ENCODE measurements at places on chromosomes 2 and 18.
A peak's percentile ranks its signal among the peaks of the same experiment; 100 is the strongest.

DNA sequence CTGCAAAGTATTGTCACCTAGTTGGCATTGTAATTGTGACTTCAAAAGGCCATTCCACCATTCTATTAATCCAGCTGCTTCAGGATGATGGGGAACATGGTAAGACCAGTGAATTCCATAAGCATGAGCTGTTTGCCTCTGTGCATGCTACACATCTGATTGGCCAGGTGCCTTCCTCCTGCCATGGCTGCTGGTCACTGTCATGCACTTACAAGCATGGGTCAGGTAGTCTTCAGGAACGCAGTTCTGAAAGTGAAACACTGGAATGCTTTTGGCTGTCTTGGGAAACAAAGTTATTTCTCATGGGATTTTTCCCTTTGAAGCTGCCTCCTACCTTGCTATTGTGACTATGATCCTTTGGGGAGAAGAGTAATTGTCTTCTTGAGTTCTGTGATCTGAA is 267.6 kb downstream of the GBX2 start:
- DNase-seq = no peak

GRCh38 chr2:119546447-119546767 is 2.2 kb downstream of the CFAP221 start:
- no peak for DNase-seq

GRCh38 chr18:59633961-59634485 is 63.2 kb downstream of the CCBE1 start:
- DNase-seq = no peak

DNA sequence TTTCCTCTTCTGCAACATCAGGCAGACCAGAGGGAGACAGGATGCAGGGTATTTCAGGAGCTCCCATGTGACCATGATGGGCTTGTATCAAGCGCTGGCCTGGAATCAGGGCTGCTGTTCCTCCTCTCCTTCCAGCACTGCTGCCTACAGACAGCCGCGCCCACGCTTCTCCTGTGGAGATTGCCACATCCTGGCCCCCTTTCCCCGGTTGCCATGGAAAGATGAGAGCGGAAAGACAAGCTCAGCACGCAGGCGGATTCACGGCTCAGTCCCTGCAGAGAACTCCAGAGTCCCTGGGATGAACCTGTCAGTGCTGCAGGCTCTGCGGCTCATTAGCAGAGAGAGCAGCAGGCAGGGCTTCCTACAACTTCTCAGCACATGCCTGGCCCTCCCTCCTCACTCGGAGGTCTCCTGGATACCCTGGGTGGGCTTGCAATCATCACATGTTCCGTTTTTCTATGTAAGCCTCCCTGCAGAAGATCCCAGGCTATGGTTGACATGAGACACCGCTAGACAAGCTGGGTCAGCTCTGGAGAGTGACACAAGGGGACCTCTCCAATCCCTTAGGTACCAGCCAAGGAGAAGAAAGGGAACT is 497.8 kb upstream of the MYT1L start:
- DNase-seq = no peak

GRCh38 chr2:9329497-9329896 is 93.8 kb downstream of the ITGB1BP1 start:
- no peak for DNase-seq

DNA sequence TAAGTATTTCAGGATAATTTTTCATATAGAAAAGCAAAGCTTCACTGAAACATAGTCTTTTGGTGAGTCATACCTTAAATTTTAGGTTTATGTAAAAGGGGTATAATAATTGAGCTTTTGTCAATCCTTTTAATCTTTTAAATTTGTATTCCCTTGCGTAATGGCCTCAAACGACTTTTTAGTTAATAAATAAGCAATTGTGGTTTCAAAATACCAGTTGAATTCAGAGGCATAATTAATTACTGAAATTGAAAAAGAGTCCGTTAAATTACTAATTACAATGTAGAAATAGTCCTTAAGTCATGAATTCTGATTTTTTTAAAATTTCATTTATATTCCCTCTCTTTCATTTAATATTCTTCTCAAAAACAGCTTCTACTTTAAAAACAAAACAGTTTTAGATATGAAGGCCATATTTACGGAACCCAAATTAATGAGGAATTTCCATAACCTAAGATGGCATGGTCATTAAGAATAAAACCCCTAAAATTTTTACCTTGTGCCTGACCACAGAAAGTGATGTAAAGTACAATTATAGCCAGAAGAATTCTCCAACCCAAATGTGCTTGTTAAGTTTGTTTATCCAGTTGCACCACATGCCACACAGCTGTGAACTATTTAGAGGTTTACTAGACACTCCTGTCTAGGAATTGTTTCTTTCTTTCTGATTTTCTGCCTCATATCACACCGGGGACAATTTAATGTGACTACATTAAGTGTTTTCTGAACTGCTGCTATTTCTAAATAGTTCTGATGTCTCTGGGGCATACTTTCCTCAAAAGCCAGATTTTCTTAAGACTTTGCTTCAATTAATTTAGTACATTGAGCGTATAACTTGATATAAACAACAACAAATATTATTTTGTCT is 60.7 kb upstream of the ITGA4 start:
- no peak for DNase-seq

DNA sequence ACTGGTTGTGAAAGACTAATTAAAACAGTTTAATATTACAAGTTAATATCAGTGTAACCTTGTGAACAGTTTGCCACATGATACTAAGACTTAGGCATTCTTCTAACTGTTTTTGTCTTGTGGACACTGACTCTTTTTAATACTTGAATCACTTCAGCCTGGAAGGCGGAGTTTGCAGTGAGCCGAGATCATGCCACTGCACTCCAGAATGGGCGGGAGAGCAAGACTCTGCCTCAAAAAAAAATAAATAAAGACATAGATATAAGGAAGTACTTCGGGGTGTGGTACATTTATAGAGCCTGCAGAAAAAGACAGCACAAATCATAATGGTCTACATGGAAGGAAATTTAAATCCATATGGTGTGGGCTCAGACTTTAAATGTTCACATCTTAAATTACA is 300.4 kb upstream of the NETO1 start:
- DNase-seq = no peak

DNA sequence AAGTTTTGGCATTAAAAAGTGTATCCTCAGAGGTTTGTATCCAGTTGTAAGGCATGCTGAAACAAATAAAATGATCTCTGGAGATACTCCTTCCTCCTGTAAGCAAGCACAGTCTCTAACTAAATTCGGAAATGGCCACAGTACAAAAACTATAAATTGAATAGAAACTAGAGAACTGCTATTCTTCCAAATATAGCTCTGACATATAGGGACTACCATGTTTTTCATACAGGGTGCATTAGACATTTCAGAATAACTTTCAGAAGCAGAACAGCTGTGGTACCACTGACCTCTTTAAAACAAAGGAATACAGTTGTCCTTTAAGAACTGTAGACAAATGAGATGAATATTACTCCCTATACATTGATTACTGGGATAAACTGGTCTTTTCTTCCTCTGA is 568.5 kb downstream of the ARHGAP15 start:
- DNase-seq = no peak

DNA sequence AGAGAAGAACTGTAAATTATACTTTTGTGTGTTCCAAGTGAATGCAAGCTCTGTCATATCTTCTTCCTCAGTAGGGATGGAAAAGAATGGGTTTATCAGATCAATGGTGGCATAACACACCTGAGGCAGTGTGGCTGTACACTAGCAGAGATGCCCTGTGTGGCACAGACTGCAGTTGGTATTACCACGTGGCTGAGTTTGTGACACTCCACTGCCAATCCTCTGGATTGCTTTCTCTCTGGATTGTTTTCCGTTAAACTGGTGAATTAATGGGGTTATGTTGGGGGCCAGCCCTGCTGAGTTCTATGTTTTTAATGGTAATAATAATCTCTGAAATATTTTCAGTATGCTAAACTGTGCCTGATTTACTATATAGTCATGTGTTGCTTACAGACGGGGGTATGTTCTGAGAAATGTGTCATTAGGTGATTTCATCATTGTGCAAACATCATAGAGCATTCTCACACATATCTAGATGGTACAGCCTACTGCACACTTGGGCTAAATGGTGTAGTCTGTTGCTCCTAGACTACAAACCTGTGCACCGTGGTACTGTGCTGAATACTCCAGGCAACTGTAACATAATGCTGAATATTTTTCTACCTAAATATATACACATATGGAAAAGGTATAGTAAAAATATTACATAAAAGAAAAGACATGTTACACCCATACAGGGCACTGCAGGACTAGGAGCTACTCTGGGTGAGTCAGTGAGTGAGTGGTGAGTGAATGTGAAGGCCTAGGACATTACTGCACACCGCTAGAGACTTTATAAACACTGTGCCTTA is 84.7 kb upstream of the ST6GAL2 start:
- no peak for DNase-seq

- DNase-seq = no peak
Measured at GRCh38 chr2:111209045-111209514, 88.4 kb downstream of the BCL2L11 start.

DNA sequence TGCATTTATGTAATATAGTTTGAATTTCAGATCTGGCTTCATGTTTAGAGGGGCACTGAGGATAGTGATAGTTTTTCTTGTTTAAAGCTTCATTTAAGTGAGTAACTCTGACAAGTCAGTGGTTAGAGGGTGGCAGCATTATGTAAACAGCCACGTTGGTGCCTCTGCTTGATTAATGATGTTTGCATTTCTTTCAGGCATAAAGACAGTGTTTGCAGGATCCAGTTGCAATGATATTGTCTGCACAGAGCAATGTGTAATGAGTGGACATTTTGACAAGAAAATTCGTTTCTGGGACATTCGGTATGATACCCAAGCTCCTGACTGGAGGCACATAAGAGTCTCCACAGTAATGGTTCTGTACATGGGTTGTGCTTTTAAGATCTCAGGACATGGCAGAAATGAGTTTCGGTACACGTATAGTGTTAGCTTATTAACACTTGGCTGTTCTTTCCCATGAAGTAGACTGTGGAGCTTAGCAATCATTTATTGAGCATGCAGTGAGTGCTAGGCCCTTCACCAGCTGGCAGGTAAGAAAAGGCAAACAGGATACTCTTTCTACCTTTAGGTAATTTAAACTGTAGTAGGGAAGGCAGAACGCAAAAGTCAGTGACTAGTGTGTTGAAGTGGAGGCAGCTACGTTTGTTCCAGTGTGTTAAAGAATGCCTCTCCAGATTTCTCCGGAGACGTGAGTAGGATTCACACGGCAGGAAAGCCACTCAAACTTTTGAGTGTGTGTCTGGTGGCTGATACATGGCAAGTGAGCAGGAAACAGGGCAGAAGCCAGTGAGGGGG is 17.4 kb upstream of the SAG start:
- DNase-seq = no peak

DNA sequence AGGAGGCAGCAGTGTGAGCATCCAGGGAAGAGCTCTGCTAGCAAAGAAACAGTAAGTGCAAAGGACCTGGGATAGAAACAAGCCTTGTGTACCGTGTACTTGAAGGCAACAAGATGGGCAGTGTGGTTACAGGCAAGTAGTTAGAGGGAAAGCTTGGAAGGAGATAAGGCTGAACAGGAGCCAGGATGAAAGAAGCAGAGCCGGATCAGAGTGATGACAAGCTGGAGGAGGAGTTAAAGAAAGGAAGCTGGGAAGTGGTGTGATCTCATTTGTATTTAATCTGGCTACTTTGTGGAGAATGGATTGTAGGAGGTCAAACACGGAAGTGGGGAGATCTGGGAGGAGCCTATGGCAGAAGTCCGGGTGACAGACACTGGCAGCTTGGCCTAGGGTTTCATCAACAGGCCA is 44.7 kb upstream of the VPS54 start:
- DNase-seq = no peak

- no peak for DNase-seq
Measured at GRCh38 chr2:18426174-18426573, 134.3 kb downstream of the RDH14 start.

GRCh38 chr2:238003234-238004031 is 36.6 kb downstream of the UBE2F start:
- DNase-seq = no peak

GRCh38 chr18:68478246-68478645 is 236.7 kb downstream of the TMX3 start:
- no peak for DNase-seq

DNA sequence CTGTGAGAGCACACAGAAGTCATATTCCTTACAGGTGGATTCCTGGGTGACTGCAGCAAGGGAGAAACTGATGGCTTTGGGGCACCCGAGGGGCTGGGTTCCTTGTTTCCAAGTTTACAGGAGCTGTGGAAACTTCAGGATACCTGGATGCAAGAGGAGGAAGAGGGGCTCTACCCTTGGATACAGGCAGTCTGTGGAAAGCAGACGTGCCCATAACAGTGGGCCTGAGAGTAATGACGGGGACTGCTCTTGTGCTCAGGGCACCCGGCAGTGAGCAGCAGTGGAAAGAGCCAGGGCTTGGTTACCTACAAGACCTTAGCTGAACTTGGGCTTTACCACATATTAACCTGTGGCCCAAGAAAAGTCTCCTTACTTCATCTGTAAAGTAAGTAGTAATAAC is 102.2 kb upstream of the TGFA start:
- no peak for DNase-seq

DNA sequence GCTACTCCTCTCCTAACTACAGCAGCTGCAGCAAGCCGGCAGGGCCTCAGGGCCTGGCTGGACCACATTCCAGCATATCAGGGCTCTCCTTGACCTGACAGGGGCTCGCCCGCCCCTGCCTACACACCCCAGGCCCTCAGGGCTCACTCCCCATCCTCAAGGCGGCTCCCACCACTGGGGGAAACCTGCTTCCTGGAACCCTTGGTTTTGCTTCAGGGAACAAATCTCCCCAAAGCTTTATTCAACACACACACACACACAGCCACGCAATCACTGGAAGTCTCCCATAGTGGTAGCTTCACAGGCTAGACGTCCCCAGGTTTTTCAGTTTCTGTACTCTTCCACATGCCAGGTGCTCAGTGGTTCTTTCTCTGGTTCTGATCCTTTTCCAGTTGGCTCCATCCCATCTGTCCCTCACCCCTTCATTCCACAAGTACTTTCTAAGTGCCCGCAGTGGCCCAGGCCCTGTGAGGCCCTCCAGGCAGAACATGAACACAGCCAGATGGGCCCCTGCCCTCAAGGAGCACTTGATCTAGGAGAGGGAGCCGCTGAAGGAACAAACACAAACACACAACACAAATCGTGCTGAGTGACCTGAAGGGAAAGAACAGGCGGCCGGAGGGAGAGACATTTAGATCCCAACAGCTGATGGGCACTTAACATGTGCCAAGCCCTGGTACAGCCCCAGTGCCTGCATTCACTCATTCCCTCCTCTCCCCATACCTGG is 51.1 kb downstream of the TNS1 start:
- DNase-seq = no peak

- DNase-seq = no peak
Measured at GRCh38 chr2:193303464-193303863, 1108.7 kb upstream of the TMEFF2 start.

GRCh38 chr2:38740851-38741731 is 10.1 kb downstream of the SRSF7 start:
- DNase-seq = peak; percentile 15

DNA sequence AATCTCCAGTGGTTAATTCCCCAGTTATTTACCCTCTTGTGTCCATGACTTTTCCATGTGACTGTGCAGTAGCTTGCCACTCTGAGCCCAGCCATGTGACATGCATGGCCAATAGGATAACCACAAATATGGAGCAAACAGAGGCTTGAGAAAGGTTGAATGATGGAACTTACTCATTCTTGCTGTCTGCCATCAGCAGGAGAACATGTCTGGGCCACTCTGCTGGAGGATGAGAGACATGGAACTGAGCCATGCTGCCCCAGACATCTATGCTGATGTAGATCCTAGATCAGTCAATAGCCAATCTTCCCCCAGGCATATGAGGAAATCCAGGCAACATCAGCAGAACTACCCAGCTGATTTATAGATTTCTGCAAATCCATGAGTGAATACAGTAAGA is 992.3 kb upstream of the FANCL start:
- no peak for DNase-seq

- no peak for DNase-seq
Measured at GRCh38 chr2:149271575-149271974, 58.8 kb upstream of the LYPD6 start.
